ENCODE measurements at places on chromosomes 2 and 18. TPM values are rescaled to one million over a fixed set of nuclear protein-coding genes. Genes with fewer than 3 reads are reported as not detected.

- DNase-seq, result no peak
Observed at GRCh38 chr18:63646936-63647335, 2.9 kb upstream of the SERPINB4 start.

GRCh38 chr2:112251271-112251670 is 3.6 kb downstream of the ZC3H8 start:
- no peak for DNase-seq

DNA sequence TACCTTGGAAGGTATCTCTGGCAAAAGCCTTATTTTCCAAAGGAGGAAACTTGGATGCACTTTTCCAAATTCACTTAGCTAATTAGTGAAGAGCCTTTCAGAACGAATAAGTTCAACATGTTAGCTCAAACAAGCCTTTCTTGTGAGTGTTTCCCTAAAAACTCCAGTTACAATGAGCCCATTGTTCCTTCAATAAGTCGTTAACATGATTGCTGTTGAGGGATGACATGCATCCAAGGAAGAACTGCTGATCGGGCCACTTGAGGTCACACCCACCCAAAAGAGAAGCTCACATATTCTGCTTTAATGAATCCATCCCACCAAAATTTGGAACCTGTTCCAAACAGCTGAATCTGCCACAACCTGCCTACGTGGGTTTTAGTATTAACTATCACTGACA is 48.1 kb upstream of the SLC35G4 start:
- DNase-seq, result peak; percentile 4

DNA sequence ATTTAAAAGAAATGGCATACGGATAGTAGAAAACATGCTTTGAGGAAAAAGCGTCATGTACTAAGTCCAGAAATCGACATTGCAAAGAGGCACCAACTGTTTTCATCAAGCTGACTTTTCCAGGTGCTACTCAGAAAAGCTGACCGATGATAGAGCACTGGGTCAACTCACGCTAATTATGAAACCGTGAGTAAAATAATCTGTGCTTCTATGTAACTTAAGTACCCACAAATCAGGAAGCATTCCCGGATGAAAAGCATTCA is 353 bp upstream of the NUP35 start:
- DNase-seq, result no peak

- DNase-seq, result no peak
Observed at GRCh38 chr18:55245211-55245614, 286.0 kb upstream of the CCDC68 start.

DNA sequence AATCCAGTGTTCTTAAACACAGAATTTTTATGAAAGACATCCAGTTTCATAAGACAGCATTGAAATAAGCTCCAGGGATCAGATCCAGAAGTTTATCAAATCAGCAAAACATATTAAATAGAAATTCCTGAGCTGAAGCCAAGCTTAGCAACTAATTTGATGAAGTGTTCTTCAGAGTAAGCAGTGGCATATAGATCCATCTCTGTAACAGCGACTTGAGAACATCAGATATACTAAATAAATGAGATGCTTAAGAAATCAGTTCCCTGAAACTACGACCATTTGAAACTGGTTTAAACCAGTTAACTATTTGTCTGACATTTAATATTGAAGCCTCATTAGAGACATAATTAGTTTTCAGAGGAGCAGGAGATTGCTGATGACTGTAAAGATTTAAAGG is 34.1 kb downstream of the PPP1R1C start:
- no peak for DNase-seq

DNA sequence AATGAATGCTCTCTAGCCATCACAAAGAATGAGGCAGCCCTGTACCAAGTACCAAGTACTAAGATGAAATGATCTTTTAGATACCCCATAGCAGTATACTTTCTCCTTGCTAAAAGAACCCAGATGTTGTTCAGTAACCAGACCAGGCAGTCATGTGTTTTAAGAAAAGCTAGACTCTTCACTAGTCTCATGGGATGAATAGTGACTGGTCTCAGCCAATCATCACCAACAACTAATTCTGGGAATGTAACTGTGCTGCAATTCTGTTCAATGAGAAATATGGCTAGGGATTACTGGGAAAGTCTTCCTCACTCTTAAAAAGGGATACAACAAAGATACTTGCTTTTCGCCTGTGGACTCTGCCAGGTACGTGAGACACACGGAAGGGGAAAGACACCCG is 29.5 kb downstream of the MBOAT2 start:
- no peak for DNase-seq

- no peak for DNase-seq
Observed at GRCh38 chr18:6941996-6942395, 175.6 kb downstream of the LAMA1 start.

DNA sequence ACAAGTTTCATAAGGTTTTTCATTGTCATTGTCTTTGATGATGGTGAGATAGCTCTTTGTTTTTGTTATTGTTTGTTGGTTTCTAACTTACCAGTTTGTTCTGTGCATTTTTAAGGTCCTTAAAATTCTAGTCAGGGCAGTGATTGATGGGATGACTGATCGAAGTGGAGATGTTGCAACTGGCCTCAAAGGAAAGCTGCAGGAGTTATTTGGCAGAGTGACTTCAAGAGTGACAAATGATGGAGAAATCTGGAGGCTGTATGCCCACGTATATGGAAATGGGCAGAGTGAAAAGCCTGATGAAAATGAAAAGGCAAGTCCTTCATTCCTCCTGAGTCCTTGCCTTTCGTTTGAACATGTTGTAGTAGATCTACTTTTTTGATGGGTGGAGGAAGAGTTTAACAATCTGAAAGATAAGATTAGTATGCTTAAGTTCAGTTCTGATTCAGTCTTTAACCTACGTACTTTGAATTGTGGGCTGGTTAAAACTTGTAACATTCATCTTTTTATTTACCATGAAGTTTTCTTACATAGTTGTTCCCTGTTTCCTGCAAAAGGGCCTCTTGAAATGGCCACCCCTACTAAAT is 135.8 kb upstream of the LTBP1 start:
- no peak for DNase-seq

- DNase-seq, result no peak
Observed at GRCh38 chr2:48954311-48954710, 198.8 kb upstream of the LHCGR start.

Gene GALM
- 0.17 TPM for polyA plus RNA-seq

Gene CCT4
- 159 TPM for polyA plus RNA-seq

Gene UGT1A3
- polyA plus RNA-seq, result not detected

Gene NEU2
- polyA plus RNA-seq, result not detected

Gene SPP2
- polyA plus RNA-seq, result not detected

Gene LYPD1
- polyA plus RNA-seq, result not detected

Gene ALPP
- polyA plus RNA-seq, result 0.03 TPM

Gene RNF144A
- polyA plus RNA-seq, result 1.6 TPM

Gene ADGRF3
- polyA plus RNA-seq, result 0.07 TPM
